ENCODE measurements at places on chromosomes 7 and 10.

DNA sequence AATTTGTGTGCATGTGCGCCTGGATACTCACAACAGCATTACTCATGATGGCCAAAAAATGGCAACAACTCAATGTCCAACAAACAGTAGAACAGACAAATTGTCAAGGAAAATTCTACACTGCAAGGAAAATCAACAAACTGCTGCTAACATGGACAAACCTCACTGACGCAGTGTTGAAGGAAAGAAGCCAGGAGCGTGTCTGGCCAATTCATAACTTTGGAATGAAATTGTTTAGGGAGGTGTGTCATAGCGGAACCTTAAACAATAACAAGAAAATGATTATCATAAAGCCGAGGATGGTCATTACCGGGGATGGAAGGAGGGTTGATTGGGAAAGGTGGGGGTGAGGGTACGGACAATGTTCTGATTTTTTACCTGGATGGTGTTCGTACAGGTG lies 29.1 kb downstream of the ALOX5 start:
- DNase-seq: no peak

- no peak for DNase-seq
These were observed 44.9 kb downstream of the FIGNL1 start for GRCh38 chr7:50405221-50405620.

DNA sequence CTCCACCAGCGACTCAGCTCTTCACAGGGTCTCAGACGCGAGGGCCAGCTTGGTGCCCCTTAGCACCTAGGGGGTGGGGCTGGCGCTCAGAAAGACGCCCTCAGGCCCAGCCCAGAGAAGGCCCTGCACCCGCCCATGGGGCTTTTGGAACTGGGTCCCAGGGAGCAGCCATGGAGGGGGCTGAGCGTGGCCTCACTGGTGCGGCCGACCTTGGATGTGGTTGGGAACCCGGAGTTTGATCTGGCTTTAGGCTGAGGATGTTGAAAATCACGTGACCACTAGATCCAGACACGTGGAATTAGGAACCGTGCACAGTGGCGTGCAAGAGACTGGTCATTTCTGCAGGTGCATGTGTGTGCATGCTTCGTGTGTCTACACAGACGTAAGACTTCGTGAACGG lies 185.4 kb downstream of the DNAJB6 start:
- DNase-seq: no peak

- DNase-seq: no peak
These were observed 601 bp downstream of the ADAM8 start for GRCh38 chr10:133276100-133276434.

DNA sequence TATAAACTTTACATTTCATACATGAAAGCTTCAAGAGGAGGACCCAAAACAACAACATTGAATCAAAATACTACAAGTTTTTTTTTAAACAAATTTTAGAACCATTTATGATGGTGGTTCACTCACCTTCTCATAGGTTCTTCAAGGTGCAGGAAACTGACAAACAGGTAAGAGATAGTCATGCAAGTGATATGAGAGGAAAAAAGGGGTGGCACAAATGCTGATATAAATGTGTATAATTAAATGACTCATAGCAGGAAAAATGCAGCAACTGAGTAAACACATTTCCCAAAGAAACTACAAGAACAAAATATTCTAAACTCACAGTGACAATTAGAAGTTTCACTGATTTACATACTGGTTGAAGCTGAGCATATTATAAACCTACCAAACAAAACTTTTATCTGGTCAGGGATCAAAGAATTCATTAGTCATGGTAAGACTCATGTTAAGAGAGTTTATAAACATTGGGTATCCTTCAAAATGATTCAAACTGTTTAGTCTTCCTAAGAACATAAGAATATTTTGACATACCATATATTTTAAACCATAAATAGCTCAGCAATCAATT lies 14.1 kb downstream of the ZWINT start:
- no peak for DNase-seq

GRCh38 chr7:134905375-134905774 lies 80.9 kb upstream of the AGBL3 start:
- DNase-seq: no peak

DNA sequence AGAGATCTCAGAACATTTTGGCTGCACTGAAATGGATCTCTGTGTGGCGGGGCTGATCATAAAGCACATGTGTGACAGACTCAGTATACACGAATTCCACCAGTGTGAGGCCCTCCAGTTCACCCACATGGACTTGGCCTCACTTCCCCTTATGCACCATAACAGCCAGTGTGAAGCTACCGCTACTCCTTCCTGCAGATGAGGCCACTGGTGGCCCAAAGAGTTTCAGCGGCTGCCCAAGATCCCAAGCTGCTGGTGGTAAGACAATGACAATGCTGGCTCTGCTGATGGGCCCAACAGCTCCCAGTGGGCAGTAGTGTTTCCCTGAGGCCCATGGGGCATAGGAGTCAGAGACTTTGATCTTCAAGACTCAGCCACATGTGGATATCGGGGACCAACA lies 21.0 kb upstream of the C10orf71 start:
- no peak for DNase-seq

- no peak for DNase-seq
These were observed 84.3 kb upstream of the ADRB1 start for GRCh38 chr10:113959383-113959760.

GRCh38 chr7:129469930-129470329 lies 32.4 kb upstream of the SMKR1 start:
- DNase-seq: no peak

- no peak for DNase-seq
These were observed 643 bp downstream of the ADGRA1 start for GRCh38 chr10:133088179-133088955.

- no peak for DNase-seq
These were observed 116.9 kb upstream of the GDF10 start for GRCh38 chr10:47182934-47183703.

GRCh38 chr10:94281654-94282053 lies 81.1 kb downstream of the NOC3L start:
- DNase-seq: no peak

DNA sequence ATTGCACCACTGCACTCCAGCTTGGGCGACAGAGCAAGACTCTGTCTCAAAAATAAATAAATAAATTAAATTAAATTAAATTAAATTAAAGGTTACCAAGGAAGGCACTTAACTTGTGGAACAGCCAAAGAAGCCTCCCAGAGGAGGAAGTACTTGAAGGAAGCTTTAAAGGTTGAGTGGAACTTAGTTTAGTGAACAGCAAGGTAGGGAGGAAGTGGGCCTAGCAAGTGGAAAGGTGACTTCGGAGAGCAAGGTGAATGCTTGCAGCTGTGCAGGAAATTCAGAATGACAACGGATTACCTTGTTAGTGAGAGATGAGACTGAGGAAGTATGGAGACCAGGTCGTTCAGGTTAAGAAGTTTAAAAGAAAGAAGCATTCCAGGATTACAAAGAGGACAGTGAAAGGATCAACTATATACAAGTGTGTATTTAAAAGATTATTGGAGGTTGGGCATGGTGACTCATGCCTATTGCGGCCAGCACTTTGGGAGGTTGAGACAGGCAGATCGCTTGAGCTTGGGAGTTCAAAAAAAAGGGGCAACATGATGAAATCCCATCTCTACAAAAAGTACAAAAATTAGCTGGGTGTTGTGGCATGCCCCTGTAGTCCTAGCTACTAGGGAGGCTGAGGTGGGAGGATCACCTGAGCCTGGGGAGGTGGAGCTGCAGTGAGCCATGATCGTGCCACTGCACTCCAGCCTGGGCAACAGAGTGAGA lies 12.8 kb upstream of the RPEL1 start:
- no peak for DNase-seq

DNA sequence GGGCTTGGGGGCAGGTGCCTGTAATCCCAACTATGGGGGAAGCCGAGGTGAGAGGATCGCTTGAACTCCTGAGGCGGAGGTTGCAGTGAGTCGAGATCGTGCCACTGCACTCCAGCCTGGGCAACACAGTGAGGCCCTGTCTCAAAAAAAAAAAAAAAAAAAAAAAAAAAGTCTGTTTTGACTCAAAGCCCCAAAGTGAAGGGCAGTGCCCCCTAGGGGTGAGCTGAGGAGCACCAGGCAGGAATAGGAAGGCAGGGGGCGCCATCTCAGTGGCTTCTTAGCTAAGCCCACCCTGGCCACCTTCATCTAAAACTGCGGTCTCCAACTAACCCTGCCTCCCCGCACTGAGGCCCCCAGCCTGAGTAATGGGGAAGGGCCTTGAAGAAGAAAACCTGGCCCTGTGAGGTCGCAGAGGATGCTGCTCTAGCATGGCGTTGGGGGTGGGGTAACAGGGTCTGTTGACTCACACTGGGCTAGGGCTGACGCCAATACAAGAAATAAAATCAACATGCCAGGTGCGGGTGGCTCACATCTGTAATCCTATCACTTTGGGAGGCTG lies 9.8 kb downstream of the PODXL start:
- DNase-seq: peak; percentile 63

DNA sequence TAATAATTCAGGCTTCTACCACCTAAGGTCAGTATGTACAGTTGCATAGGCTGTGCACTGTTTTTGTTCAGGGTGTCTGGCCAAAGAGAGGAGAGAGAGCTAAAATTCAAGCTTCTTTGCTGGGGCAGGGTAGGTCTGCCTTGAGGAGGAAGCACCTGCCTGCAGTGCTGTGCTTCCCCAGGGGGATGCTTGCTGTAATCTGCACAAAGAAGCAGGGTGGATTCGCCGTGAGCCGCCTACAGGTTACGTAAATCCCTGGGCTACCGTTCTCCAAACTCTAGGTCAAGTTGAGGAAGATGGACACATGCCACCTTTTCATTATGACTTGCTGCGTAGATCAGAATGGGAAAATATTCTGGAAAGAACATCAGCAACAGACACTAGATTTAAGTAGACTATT lies 543.3 kb downstream of the TNS3 start:
- no peak for DNase-seq

DNA sequence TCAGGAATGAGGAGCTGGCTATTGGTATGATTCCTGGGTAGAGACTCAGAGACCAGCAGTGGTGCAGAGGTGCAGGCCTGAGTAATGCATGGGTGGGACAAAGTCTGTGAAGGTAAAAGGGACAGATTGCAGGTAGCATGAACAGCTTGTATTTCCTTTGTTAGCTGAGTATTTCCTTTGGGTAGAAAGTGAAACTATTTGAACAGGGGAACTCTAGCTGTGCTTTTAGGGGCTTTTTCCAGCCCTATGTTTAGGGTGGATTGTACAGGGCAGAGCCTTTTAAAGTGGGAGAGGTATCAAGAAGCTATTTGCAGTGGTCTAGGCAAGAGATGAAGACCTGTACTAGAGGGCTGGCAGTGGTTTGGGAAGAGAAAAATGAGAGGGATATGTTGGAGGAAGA lies 739.9 kb downstream of the REEP3 start:
- DNase-seq: no peak

DNA sequence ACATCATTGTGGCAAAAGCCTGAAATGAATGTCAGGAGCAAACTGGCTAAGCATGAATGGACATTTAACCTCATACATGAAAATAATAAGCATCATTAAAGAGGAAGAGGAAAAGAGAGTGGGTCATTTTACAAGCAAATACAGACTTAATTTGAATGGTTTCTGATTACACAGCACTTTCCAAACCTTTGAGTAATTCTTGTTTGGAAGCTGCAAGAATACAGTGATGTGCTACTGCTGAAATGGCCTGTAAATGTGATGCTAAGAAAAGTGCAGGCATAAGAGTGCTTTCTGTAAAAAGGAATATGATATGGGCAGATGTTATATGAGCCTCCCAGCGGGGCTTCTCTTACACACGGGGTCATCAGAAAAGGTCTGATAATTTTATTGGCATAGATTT lies 30.2 kb downstream of the TAS2R16 start:
- no peak for DNase-seq

GRCh38 chr7:17123020-17123419 lies 175.4 kb upstream of the AHR start:
- no peak for DNase-seq

GRCh38 chr10:11264296-11265048 lies 246.8 kb downstream of the CELF2 start:
- DNase-seq: no peak

DNA sequence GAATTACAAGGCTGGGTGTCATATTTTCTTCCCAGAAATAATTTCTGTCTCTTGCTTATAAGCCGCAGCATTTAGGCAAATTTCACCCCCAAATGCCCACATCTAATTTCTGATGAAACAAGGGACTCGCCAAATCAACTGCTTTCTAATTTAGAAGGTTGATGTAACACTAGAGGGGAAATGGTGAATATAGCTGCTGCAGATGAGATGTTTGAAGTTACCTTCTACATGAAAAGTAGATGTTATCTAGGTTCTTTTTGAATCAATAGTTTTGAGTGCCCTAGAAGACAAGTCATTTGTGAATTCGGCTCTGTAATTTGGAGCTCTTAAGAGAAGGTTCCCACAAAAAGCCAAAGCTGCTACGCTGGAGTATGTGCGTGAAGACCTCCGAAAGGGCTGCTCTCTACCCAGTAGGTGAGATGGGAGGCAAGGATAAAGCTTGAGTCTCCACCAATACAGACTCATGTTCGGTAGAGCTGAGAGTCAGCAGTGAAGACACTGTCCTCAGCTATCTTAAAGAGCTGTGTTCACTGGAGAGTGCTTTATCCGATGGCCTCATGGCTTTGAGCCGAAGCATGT lies 99.5 kb downstream of the FANK1 start:
- no peak for DNase-seq

DNA sequence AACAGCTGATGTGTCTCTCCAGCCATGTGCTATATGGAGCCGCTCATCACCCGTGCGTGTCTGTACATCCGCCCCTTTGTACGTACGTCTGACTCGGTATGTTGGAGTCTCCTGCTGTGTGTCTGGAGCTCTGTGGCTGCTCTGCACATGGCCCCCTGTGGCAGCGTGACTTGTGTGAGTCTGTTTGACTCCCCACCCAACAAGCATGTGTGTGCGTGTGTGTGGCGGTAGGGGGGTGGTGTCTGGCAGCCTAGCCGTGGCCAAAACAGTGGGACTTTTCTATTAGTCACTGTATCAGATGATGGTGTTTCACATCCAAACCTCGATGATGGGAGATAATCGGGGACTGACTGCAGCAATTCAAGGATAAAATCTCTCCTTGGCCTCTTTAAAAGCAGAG lies 94.1 kb downstream of the COL13A1 start:
- DNase-seq: no peak

DNA sequence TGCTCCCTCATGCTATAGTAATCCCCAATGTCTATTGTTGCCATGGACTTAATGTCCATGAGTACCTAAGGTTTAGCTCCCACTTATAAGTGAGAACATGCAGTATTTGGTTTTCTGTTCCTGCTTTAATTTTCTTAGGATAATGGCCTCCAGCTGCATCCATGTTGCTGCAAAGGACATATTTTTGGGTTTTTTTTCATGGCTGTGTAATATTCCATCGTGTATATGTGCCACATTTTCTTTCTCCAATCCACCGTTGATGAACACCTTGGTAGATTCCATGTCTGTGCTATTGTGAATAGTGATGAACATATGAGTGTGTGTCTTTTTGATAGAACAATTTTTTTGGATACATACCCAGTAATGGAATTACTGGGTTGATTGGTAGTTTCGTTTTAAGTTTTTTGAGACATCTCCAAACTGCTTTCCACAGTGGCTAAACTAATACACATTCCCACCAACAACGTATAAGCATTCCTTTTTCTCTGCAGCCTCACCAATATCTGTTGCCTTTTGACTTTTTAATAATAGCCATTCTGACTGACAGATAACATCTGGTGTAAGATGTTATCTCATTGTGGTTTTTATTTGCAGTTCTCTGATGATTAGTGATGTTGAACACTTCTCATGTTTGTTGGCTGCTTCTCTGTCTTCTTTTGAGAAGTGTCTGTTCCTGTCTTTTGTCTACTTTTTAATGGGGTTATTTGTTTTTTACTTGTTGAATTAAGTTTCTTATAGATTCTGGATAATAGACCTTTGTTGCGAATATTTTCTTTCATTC lies 68.8 kb upstream of the IFRD1 start:
- no peak for DNase-seq

GRCh38 chr7:131895541-131896164 lies 339.2 kb upstream of the PODXL start:
- peak; percentile 3 for DNase-seq

GRCh38 chr10:89100680-89101079 lies 106.4 kb downstream of the CH25H start:
- no peak for DNase-seq
